ENCODE measurements at places on chromosomes 5 and 9.

GRCh38 chr5:9347541-9348295 is 198.2 kb downstream of the SEMA5A start:
- no peak for DNase-seq

DNA sequence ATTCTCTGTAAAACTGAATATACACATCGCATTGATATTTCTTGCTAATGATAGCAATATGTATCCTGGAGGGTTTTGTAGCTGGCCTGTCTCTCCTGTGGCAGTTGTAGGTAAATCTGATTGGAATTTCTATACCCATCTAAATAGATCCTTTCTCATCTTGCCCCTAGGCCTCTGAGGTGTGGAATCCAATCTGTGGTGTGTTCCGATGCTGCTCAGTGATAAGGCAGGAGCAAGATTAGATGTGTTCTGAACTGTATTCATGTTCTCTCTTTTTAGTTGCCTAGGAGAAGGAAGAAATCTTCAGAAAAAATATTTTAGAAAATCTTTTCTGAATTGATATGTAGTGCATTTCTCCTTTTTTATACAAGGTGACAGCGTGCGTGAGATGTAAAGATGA is 507.5 kb downstream of the NR2F1-AS1 start:
- no peak for DNase-seq

DNA sequence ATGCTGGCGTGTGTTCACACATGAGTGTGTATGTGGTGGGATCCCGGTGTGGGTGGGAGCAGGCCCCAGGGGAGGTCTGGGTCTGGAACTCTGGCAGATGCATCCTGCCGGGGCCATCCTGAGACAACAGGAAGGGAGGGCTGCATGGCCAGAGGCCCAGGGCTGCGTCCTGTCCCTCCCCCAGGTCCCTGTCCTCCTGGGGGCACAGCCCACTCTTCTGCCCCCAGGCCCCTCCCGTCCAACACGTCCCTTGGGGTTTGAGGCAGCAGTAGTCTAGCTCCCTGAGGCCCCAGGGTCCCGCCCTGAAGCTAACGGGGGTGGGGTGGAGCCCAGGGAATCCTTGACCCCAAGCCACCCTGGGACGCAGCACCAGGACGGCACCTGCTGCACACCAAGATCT is 16.6 kb downstream of the FLT4 start:
- no peak for DNase-seq

DNA sequence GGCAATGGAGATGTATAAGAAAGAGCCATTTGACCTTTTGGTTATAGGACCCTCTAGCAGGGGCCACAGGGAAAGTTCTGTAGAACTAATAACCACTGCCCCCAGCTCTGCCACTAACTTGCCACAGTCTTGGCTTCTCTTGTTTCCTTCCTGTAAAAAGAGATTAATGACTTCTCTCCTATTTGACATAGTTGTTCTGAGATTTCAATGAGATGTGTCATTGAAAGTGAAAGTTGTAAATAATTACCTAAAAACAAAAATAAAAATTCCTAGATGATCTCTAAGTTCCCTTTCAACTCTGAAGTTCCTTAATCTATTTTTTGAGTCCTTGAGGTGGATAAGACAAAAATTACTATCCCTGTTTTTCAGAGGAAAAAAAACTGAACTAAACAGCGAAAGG is 1.4 kb upstream of the KIF12 start:
- DNase-seq, result no peak

DNA sequence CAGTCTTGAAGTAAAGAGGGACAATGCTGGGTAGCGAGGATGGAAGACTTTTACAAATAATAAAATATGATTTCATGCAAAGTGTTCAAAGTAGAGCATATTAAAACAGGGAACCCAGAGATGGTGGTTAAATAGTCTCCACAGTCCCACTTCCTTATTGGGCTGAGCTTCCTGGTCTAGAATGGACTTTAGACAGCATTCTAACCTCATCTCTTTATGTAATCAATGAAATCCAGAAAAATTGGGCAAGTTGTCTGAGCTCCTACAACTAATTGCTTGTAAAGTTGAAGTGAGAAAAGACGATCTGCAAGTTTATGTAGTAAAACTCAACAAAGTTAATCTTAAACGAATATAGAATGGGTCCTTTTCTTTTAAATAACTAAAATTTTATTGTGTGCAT is 328.9 kb downstream of the PJA2 start:
- no peak for DNase-seq

GRCh38 chr9:109893241-109893640 is 113.2 kb downstream of the PALM2AKAP2 start:
- DNase-seq, result no peak

GRCh38 chr9:11469745-11470144 is 856.9 kb upstream of the PTPRD start:
- DNase-seq, result no peak

DNA sequence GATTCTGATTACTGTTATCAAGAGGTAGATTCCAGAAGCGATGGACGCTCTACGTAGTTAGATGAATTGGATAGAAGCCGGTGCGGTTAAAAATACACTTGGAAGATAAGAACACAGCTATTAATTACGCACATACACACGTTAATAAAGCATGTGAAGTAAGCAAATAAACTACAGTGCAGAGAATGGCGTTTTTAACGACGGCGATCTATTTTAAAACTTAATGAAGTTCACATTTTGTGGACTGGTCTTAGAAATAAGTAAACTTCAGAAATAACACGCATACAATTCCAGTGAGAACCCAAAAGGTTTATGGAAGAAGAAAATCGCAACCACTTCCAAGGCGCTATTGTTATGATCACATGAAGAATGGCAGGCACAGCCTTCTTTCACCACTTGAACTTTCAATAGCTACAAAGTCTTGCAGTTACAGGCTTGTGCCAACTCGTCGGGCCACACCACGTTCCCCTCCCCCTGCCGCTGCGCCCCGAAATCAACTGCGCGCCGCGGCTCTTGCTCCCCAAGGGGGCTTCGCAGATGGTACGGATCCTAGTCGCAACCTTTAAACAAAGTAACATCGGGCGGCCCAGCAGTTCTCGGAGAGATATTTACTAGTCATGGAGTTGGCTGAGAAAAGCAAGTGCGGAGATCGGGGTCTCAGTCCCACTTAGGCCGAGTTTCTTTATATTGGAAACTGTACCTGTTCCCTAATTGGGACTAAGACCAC is 866 bp upstream of the SEMA6A start:
- no peak for DNase-seq

- no peak for DNase-seq
Measured at GRCh38 chr9:137252555-137253506, 1.7 kb downstream of the STPG3 start.

DNA sequence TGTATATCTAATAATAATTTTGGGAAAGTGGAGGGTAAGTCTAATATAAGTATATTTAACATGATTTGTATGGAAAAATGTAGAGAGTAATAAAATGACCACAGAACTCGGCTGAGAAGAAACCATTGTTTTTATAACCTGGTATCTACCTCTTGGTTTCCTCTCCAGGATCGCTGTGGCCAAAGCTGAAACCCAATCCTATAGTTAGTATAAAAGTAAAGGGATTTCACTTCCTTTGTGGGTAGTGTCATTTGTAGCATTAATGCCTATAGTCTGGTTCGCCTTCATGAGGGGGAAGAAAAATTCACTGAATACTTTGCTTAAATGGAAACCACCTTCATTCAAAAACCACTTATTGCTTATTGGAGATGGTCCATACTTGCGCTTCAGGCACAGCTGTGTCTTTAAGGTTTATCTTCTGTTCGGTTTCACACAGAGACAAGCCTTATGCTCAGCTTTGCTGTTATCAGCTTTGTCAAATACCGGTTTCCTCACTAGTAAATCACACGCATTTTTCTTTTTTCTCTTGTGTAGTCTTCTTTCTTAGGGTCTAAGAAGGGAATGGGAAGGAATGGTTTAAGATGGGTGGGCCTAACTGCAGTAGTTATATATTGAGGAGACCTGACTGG is 12.1 kb downstream of the PIK3R1 start:
- no peak for DNase-seq

DNA sequence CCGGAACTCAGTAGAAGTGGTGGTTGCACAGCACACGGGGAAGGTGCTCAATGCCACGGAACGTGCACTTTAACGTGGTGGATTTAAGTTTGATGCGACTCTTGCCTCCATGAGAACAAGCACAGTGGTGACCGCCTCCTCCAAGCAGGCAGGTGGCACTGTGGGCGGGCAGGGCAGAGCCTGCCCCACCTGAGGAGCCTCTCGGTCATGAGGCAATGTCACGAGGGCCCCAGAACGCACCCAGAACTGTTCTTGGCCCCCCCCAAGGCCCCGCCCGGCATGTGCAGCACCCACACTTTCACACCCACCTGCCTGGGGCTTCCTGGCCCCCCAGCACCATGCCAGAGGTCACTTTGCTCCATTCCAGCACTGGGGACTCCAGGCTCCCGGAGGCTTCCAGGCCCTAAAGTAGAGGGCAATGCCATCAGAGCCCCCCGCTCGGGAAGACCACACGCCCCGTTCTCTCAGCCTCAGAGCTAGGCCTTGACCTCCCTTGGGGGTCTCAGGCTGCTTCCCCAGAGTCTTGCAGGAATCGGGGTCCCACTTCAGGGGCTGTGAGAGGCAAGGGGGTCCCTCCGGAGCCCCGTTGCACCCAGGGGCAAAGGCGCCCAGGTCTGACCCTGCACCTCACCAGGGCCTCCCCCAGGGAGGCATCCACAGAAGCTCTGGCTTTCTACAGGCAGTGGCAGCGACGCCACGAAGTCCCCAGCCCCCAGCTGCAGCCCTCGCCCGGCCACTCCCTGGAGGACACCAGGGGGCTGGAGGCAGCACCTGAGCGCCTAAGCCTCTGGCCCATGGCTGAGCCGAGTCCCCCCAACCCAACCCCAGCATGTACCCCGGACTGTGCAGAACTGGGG is 14.0 kb downstream of the CCDC187 start:
- DNase-seq, result no peak

GRCh38 chr5:143985832-143986515 is 174.0 kb downstream of the HMHB1 start:
- no peak for DNase-seq

DNA sequence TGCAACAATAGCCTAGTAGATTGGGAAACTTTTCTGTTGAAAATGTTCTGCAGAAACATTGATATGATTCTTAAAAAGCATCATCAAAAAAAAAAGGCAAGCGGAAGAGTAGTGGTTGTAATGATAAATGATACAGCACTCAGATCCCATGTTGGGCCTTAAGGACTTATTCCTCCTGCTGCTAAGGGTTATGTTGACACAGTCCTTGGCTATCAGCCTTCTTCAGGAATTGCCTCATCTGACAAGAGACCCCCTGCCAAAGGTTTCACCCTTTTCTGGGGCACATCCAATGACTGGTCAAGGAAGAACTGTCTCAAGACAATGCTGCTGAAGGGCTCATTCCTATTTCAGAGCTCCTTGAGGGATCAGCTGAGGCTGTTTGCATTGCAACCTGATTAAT is 44.3 kb upstream of the MAMDC2 start:
- DNase-seq, result no peak

DNA sequence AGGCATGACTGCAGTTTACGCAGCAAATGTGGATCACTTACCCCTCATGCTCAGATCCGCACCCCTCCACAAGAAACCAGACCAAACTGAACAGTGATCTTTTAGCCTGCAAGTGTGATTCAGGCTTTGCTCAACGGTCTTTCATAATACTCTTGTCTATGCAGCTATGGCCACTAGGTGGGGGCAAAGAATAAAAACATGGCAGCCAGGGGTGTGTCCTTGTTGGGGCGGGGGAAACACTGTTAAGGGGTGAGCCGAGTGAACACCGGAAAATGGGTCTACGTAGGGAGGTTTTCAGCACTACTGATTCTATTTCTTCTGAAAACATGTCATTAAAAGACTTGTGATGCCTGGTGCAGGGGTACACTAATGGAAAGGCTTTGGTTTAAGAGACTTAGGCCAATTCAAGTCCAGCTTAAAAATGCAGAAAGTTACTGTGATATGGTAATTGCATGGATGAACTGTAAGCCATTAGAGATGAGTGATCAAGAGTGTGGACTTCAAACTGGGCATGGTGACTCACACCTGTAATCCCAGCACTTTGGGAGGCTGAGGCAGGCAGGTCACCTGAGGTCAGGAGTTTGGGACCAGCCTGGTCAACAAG is 49.9 kb upstream of the GPR151 start:
- DNase-seq, result no peak

- DNase-seq, result no peak
Measured at GRCh38 chr9:122403381-122404000, 32.7 kb downstream of the PTGS1 start.

- no peak for DNase-seq
Measured at GRCh38 chr5:148734518-148734917, 80.2 kb upstream of the HTR4 start.

DNA sequence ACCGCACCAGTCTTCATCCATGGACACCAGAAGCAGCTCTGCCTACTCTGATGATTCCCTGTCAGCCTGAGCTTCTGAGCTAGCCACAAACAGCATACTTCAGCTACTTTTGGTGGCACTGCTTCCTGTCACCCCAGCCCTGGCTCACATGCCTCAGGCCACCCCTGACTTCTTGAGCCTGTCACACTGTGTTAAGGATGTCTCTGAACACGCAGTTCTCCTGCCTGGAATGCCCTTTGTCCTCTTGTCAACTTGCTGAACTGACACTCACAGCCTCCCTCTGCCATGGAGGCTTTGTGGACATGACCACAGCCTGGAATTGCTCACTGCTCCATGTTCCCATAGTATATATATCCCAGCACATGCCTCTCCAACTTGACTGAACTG is 7.2 kb downstream of the MACROH2A1 start:
- DNase-seq, result no peak

DNA sequence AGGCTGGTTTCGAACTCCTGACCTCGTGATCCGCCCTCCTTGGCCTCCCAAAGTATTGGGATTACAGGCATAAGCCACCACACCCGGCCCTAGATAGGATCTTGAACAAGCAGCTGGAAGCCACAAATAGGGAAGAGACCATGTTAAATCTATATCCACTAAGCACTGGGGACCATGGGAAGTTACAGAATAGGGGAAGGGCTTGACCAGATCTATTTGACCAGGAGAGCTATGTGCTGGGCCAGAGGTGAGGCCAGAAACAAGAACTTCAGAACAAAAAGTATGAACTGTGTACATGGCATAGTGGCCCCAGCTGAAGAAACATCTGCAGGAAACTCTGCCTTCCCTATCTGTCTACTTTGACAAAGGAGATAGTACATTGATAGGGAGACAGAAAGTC is 10.8 kb downstream of the KLF4 start:
- DNase-seq, result no peak

GRCh38 chr9:98767915-98768314 is 28.4 kb downstream of the ANKS6 start:
- DNase-seq, result no peak

DNA sequence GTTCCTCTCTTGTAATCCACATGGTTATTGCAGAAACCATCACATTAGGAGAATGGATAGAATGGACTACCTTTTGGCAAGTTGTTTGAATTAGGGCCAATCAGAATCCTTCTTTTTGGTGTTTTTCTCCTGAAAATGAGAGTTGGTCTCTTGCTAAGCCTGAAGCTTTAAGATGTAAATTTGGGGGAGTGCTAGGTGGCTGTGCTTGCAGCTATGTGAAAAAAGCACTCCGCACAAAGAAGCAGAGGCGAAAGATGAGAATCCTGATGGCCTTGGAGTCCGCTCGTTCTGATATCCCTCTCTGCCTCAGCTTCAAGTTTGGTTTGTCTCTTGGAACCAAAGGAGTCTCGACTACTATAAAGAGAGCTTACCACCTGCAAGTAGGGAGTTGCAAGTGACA is 63.6 kb downstream of the INIP start:
- no peak for DNase-seq

All from activated CD4-positive, alpha-beta T cell treated with anti-CD3 and anti-CD28 coated beads for 1 hour (primary cell).